ENCODE measurements at places on chromosomes 4 and X.

GRCh38 chr4:90025248-90025647 lies 101.9 kb upstream of the CCSER1 start:
- DNase-seq, result no peak

GRCh38 chr4:81356621-81357020 lies 115.1 kb downstream of the RASGEF1B start:
- DNase-seq, result no peak

DNA sequence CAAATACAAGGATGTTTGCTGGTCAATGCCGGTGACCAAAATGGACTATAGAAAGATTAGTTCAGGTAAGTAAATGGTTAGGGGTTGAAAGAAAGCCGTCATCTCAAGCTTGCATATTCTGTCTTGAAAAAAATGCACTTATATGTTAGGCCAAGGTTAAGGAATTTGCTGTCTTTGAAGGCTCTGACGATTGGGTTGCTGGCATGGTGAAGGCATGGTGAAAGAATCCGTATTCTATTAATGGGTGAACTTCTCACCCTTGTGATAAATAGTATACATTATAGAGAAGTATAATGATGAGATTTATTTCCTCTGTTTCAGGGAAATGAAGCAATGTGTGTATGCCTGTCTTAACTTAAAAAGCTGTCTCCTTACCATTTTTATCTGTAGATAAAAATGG lies 132.6 kb downstream of the ADGRL3 start:
- no peak for DNase-seq

DNA sequence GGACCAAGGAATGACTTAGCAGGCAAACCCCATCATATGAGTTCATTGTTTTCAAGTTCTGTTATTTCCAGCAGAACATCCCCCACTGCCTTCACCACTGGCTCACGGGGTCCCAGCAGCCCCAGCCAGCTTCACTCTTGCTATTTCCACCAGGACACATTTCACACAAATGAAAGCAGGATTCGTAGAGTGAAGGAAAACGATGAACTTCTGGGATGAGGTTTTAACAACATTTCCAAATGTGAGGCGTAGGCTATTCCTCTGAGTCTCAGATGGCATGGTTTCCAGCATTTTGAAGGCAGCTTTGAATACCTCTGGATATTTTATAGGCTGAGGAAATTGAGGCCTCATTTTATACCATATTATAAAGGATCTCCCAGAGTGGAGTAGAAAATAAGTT lies 32.9 kb upstream of the EGFL6 start:
- DNase-seq, result no peak

GRCh38 chr4:152032722-152033131 lies 271.9 kb upstream of the GATB start:
- DNase-seq, result no peak

GRCh38 chrX:74272230-74272629 lies 31.8 kb upstream of the ZCCHC13 start:
- DNase-seq, result no peak

DNA sequence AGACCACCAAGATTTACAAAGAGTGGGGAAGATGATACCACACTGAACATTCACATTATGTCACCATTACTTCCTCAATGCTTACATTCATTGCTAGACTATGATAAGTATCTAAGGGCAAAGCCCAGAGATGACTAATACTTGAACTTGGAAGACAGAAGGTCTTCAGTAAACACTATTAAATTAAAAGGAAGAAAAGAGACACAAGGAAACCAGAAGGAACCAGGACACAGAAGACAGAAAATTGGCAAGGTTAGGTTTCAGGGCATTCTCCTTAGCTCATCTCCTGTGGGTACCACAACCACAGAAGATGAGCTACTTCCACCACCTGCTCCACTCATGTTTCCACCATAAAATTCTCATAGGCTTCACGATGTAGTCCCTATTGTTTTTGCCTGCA lies 64.9 kb downstream of the NLGN4X start:
- no peak for DNase-seq

DNA sequence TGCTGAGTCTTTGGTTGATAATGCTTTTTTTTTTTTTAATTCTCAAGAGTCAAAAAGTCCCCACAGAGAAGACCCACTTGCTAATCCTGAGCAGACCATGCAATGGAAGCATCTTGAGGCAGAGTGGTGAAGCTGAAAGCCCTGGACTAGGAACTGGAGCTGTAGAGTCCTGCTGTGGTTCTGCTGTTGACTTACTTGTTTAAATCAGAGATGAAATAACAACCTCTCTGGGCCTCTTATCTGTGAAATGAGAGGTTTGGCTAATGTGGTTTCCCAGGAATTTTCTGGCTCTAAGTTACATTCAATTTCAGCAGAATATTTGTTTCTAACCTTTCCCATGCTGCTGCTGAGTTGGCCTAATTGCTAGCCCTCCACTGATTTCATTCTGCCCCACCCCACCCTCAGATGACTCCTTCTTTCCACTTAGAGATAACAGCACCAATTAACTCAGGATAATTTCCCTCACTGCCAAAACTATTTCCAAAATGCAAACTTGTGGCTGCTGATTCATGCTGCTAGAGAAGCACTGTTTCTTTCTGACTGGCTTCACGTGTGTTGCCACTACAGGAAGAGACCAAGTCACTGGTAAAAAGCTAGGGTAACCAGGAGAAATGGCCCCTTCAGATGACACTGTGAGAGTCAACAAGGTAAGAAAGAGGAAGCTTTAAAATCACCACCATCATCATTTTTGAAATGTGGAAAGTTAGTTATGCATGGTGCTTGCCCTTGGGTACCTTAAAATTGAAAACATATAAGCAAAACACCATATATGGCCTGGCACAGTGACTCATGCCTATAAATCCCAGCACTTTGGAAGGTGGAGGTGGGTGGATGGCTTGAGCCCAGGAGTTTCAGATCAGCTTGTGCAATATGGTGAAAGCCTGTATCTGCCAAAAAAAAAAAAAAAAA lies 326.4 kb downstream of the DCHS2 start:
- no peak for DNase-seq

DNA sequence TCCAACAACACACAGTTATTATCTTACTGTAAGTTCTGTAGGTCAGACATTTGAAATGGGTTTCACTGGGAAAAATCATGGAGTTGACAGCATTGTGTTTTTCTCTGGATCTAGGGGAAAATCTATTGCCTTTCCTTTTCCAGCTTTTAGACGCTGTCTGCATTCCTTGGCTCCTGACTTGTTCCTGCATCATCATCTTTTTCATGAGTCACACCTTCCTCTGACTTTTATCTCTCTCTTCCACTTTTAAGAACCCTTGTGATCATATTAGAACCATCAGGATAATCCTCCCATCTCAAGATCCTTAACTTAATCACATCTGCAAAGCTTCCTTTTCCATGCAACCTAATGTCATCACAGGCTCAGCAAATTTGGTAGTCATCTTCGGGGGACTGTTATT lies 1454.8 kb downstream of the RPA4 start:
- DNase-seq, result no peak

- no peak for DNase-seq
These were observed 592.7 kb downstream of the GRXCR1 start for GRCh38 chr4:43485196-43485595.

GRCh38 chr4:18100657-18101056 lies 79.1 kb upstream of the LCORL start:
- no peak for DNase-seq

DNA sequence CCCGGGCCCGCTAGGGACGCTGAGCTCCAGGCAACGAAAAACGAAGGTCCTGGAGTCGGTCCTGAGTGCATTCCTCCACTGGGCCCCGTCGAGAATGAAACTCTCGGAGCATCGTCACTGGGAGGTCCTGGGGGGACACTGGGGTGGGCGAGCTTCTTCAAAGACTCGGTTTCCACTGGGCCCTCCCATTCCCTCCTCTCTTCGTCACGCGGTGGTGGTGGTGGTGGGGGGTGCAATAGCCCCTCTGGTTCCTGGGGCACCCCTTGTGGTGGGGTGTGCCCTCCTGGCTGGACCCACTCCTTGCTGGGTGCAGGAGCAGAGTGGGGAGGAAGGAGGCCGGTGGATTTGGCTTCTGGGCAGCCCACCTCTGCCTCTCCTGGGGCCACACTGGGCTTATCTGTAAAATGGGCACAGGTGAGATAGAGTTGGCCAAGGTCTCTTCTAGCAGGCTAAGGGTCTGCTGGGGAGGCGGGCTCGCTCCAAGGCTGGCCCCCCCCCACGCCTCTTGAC lies 12.9 kb downstream of the HMX1 start:
- DNase-seq, result no peak

DNA sequence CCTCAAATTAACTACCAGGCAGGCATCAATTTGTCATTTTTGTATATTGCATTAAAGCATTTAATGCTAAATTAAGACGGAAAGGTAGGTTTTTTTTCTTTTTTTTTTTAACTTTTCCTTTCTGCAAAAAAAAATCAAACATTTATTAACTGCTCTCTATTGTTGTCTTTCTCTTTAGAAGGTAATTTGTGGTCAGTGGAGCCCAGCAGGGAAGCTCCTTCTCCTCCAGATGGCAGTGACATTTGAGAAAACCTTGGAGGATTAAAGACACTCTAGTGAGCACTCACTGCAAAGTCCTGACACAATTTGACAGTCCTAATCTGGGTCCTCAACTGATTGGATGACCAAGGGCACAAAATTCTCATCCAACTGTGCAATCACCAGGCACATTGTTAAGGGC lies 102.4 kb downstream of the SLIT2 start:
- DNase-seq, result no peak

DNA sequence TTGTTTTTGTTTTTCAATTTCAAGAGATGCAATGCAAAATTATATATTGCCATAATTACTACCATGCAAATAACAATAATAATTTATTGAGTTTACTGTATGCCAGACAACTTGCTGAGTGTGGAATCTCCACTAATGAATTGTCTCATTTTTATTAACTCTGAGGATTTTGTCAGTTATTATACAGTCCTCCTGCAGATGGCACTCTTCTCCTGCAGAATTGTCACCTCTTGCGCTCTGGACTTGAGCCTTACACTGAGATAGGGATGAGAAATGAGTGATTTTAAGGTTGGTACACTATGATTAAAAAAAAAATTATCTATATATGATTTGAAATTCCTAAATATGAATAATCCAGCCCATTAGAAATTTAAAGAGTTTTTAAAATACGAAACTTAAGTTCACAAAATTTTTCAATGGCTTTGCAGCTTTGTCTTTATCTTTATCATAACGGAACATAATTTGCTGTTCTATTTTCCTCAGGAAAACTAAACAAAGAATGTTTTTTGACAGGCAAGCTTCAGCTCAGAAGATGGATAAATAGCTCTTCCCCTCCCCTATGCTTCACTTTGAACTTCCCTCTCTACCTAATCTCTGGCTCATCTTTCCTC lies 12.7 kb upstream of the PAQR3 start:
- DNase-seq, result no peak

DNA sequence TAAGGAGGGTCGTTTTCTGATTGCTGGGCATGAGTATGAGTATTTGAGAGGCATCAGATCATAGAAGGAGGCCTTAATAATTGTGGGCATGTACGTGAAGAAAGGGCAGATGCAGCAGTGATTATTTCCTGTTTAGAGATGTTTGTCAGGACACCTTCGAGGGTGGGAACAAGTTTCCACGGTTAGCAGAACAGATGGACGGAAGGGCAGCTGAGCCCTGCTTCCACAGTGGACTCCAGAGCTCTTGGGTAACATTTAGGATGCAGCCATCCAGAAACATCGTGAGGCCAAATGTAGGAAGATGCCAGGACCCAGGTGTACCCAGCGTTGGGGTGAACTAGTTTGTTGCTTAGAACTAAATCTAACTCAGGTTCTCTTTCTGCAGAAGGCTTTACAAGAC lies 231.3 kb upstream of the FAT1 start:
- DNase-seq, result no peak

DNA sequence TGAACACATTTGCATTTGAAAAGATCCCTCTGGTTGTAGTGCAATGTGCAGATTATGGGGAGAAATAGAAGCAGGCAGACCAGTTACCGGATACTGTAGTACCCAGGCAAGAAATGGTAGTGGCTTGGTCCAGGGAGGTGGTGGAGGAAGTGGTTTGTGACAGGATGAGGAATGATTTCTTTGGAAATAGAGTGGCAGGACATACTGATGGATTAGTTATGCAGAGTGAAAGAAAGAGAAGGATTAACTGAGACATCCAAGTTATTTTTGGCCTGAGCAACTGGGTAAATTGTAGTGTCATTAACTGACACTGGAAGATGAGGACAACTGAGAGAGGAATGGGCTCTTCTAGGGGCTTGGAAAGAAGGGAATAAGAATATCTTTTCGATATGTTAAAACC lies 139.7 kb downstream of the CFAP299 start:
- DNase-seq, result no peak

DNA sequence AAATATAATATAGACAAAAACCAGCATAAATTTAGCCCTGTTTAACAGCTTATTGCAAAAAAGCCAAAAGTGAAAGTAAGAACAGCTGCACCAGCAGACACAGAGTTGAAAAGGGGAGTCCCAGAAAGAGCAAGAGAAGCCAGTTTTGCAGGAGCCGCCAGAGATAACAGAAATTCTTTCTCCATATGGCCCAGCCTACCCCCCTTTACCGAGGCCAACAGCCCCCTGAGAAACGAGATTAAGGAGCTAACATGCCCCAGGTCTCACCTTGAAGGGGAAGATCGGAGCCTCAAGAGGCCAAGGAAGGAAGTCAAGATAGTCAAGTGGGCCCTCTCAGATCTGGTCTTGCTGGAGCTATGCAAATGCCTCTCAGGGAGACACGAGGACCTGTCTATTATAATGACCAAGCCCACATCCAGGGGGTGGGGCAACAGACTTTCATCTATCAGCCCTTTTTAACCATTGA lies 4.8 kb downstream of the ACOX3 start:
- no peak for DNase-seq

- DNase-seq, result no peak
These were observed 412.5 kb upstream of the KLHL4 start for GRCh38 chrX:87105131-87105530.

DNA sequence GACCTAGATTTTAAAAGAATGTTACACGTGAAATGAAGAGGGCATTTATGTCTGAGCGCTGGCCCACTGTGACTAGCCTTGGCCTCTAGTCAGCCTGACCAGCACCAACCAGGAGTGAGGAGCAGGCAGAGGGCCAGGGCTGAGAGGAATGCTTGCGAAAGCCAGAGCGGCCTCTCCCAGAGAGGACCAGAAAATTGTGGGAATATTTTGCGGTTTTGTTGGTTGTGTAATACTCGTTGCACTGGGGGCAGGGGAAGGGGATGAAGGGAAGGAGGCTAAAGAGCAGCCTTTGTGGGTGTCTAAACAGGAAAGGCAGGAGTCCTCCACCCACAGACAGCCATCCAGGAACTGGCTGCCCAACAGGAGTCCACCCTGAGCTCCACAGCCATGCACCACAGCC lies 3.8 kb downstream of the GABRE start:
- no peak for DNase-seq

GRCh38 chr4:88202443-88202842 lies 44.0 kb upstream of the ABCG2 start:
- DNase-seq, result no peak

GRCh38 chr4:90318193-90318592 lies 191.0 kb downstream of the CCSER1 start:
- no peak for DNase-seq

DNA sequence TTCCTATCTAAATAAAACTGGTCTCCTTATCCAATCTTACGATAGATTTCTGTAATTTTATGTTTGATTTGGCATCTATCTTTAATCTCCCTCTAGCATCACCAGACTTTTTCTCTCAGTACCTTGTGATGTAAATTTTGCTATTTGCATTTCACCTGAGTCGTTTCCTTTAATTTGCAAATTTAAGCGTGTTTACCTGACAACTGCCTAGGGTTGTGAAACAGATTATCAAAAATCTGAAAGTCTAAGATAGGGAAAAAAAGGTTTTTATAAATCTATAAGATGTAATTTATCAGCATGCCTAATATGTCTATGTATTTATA lies 39.4 kb upstream of the TMPRSS11E start:
- DNase-seq, result no peak

Measured in stimulated activated CD8-positive, alpha-beta memory T cell treated with anti-CD3 and anti-CD28 coated beads, Interleukin-7, amount 100 ng/mL, for 24 hours (primary cell).